ENCODE measurements at places on chromosomes 7 and 10.

GRCh38 chr7:127995881-127996215 is 35.4 kb downstream of the LRRC4 start:
- no peak overlapping the region for H3K27ac ChIP-seq
- no peaks in the 10 kb centered on the region for H3K27me3 ChIP-seq
- H3K36me3 ChIP-seq = peaks cover 4% of the 10 kb centered on the region
- no peak for DNase-seq
- no peak overlapping the region for H3K4me3 ChIP-seq
- H3K4me1 ChIP-seq = peaks cover 5% of the 10 kb centered on the region

GRCh38 chr7:127530148-127530547 is 55.2 kb downstream of the GCC1 start:
- no peak for DNase-seq
- peaks cover 14% of the 10 kb centered on the region for H3K27me3 ChIP-seq
- H3K27ac ChIP-seq = no peak overlapping the region
- H3K4me1 ChIP-seq = no peaks in the 10 kb centered on the region
- no peak overlapping the region for H3K4me3 ChIP-seq

DNA sequence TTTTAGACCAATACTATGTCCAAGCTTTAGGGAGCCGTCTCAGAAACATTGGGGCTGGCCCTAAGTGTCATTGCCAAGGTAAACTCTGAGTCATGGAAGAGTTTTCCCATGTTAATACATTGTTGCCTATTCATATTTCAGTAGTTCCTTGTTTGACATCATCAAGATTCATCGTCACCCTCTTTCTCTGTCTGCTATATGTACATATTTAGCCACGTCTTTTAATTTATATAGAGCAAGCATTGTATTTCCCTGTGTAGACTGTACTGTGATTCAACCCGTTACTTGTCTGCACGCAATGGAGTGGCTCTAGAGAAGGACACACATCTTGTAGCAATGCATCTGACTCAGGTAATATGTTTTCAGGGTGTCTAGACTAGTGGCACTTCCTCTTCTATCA is 217.9 kb upstream of the TPK1 start:
- no peaks in the 10 kb centered on the region for H3K36me3 ChIP-seq
- H3K27ac ChIP-seq = no peak overlapping the region
- no peak overlapping the region for H3K4me3 ChIP-seq

DNA sequence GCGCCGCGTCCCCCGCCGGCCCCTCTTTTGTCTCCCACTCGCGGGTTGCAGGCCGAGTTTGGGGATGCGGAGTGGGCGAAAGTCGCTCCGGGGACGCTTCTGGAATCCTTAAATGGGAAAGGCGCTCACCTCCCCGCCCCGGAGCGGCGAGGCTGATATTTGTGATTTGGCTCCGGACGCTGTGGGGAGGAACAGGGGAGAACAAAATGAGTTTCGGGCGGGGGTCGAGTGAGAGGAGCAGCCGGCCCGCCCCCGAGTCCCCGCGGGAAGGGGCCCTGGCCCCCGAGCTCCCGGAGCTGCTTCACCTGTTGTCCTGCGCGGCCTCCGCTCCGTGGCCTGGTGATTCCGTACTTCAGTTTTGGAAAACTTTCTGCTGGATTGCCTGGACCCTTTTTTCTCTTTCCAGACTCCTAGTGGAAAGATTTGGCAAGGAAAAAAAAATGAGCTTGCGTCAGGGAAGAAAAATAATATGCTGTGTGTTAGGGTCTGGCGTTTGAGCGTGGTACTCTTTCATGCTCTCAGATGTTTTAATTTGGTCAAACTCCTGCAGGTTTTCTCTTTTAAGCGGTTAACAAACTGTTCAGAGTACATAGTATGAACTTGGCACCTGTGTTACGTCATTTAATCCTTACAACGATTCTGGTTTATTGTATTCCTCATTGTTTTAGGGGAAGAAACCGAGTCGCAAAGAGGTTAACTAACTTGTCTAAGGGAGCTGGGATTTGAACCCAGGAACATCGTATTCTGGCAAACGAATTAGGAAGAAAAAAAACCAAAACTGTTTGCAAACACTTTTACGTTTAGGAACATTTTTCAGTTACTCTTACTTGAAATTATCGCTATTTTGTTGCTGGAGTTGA is 924 bp downstream of the BMPR1A start:
- H3K27me3 ChIP-seq = peaks cover 3% of the 10 kb centered on the region
- DNase-seq = peak; percentile 57
- H3K4me1 ChIP-seq = peaks cover 37% of the 10 kb centered on the region

GRCh38 chr10:88952647-88953111 is at the start of gene ACTA2:
Gene ACTA2, minus strand, starts transcription at chr10:88952773. Its CDS starts 3,843 bp downstream, at chr10:88948930.
- DNase-seq = no peak
- no peaks in the 10 kb centered on the region for H3K27me3 ChIP-seq
- H3K4me1 ChIP-seq = no peaks in the 10 kb centered on the region
- H3K27ac ChIP-seq = no peak within 1 kb of the TSS

GRCh38 chr7:77199013-77199966 is at the start of gene FGL2:
Gene FGL2, minus strand, starts transcription at chr7:77199819. Its CDS starts 26 bp downstream, at chr7:77199793.
- DNase-seq = peak; percentile 37
- peak within 1 kb of the TSS; percentile 57 for H3K4me3 ChIP-seq
- H3K27ac ChIP-seq = peak within 1 kb of the TSS; percentile 83
- no peaks in the 10 kb centered on the region for H3K36me3 ChIP-seq

- H3K27me3 ChIP-seq = no peaks in the 10 kb centered on the region
- H3K4me3 ChIP-seq = no peak overlapping the region
- H3K4me1 ChIP-seq = no peaks in the 10 kb centered on the region
- H3K27ac ChIP-seq = no peak overlapping the region
Observed at GRCh38 chr10:107492389-107492788, 327.9 kb upstream of the SORCS1 start.

DNA sequence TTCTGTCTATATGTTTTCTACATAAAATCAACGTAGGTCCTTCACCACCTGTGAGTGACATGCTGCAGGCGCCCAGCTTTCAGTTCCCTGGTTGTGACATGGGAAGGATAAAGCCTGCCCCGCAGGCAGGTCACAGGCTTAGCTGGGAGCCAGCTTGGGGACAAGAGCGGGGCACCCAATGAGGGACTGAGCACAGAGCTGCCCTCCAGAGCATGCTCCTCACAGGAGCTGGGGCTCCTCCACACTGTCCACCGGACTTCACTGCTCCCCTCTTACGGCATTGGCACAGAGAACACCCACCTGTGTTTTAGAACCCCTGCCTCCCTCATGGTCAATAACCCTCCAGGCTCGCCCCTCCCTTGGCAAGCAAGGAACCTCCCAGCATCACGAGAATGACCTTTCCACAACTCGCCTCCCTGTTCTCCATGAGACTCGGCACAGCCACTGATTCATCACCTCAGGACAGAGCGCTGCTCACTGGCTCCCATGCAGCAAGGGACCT is 187.1 kb downstream of the TNS3 start:
- H3K36me3 ChIP-seq = peaks cover 57% of the 10 kb centered on the region
- no peaks in the 10 kb centered on the region for H3K27me3 ChIP-seq
- no peak for DNase-seq
- no peak overlapping the region for H3K27ac ChIP-seq

DNA sequence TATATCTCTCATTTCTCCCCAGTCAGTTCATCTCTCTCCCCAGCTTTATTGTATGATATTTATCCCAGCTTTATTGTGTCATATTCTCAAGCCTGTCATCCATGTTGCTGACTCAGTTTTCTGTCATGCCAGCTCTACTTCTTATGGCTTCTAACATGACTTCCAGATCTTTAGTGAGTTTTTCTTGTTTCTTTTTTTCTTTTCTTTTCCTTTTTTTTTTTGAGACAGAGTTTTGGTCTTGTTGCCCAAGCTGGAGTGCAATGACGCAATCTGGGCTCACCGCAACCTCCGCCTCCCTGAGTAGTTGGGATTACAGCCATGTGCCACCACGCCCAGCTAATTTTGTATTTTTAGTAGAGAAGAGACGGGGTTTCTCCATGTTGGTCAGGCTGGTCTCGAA is 28.7 kb upstream of the CALU start:
- DNase-seq = no peak
- H3K4me3 ChIP-seq = no peak overlapping the region
- no peaks in the 10 kb centered on the region for H3K27me3 ChIP-seq
- H3K4me1 ChIP-seq = no peaks in the 10 kb centered on the region
- no peaks in the 10 kb centered on the region for H3K36me3 ChIP-seq

GRCh38 chr7:98399890-98400541 is 874 bp downstream of the BAIAP2L1 start:
- H3K4me1 ChIP-seq = peaks cover 7% of the 10 kb centered on the region
- H3K27me3 ChIP-seq = peaks cover 6% of the 10 kb centered on the region
- no peak overlapping the region for H3K4me3 ChIP-seq
- DNase-seq = peak; percentile 18
- H3K27ac ChIP-seq = no peak overlapping the region

DNA sequence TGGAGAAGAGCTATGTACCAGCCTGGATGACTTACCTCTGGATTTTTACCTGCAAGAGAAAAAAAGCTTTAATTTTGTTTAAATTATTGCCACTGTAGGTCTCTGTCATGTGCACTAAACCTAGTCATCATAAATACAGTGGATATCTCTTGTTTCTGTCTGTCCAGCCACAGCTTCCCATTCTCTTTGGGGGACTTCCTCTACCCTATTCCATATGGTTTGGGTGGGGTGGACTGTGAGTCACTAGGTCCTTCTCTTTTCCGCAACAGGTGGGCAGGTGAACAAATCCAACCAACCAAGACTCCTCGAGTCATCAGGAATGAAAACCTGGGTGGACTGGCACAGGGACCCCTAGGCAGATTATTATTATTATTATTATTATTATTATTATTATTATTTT is 87.3 kb upstream of the CYTH3 start:
- DNase-seq = no peak
- peaks cover 3% of the 10 kb centered on the region for H3K4me1 ChIP-seq
- H3K4me3 ChIP-seq = no peak overlapping the region
- no peaks in the 10 kb centered on the region for H3K27me3 ChIP-seq
- H3K27ac ChIP-seq = no peak overlapping the region

DNA sequence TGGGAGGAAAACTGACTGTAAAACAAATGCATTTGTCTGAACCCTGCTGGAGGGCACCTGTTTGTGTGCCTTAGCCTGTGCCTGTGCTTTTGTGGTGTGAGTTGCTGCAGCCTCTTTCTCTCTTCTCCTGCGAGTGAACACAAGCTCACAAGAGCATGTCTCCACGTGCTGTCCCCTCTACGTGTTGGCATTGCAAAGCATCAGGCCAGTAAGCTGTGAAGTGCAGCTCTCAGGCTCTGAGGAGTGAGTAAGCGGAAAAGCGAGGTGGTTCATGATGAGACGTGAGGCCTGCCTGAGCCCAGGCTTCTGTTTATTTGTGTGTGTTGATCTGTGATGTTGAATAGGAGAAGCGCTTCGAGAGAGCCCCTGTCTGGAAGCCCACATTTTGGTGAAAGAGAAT is 85.6 kb upstream of the PDCD4 start:
- no peak overlapping the region for H3K27ac ChIP-seq
- H3K4me3 ChIP-seq = no peak overlapping the region
- H3K4me1 ChIP-seq = no peaks in the 10 kb centered on the region
- no peak for DNase-seq

DNA sequence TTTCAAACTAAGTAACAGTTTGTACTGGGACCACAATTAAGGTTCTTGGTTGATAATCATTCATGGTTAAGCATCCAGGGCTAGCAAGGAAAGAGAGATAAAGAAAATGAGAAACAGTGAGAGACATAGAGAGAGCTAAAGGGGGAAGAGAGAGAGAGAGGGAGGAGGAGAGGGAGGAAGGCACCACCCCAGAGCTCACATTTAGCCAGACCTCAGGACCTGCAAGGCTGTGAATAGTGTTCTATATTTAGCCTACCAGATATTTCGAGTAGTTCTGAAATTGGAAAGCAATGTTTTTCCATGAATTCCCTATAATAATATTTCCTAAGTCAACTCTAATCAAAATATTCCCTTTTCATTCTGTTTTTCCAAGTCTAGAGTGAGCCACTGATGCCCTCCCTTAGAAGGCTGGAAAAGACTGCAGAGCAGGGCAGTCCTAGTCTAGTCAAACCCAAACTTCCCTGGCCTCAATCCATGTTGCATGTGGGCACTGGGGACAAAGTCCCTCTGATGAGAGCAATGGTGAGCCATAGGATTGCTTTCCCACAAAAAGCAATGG is 119.4 kb upstream of the INHBA start:
- no peaks in the 10 kb centered on the region for H3K27me3 ChIP-seq
- H3K4me3 ChIP-seq = no peak overlapping the region
- H3K27ac ChIP-seq = no peak overlapping the region
- no peaks in the 10 kb centered on the region for H3K36me3 ChIP-seq
- DNase-seq = no peak
- no peaks in the 10 kb centered on the region for H3K4me1 ChIP-seq

- no peaks in the 10 kb centered on the region for H3K27me3 ChIP-seq
- no peaks in the 10 kb centered on the region for H3K36me3 ChIP-seq
- H3K4me1 ChIP-seq = no peaks in the 10 kb centered on the region
- H3K27ac ChIP-seq = no peak overlapping the region
- H3K4me3 ChIP-seq = no peak overlapping the region
Observed at GRCh38 chr10:104546336-104546735, 94.8 kb upstream of the SORCS3 start.

- no peak for DNase-seq
- H3K4me3 ChIP-seq = no peak overlapping the region
- no peaks in the 10 kb centered on the region for H3K4me1 ChIP-seq
- H3K36me3 ChIP-seq = peaks cover 89% of the 10 kb centered on the region
- H3K27me3 ChIP-seq = no peaks in the 10 kb centered on the region
- H3K27ac ChIP-seq = no peak overlapping the region
Observed at GRCh38 chr7:2928613-2929311, 84.7 kb upstream of the GNA12 start.

- H3K4me3 ChIP-seq = no peak overlapping the region
- H3K27ac ChIP-seq = no peak overlapping the region
- no peaks in the 10 kb centered on the region for H3K27me3 ChIP-seq
- H3K36me3 ChIP-seq = no peaks in the 10 kb centered on the region
- no peaks in the 10 kb centered on the region for H3K4me1 ChIP-seq
Observed at GRCh38 chr7:33300131-33300530, 170.8 kb downstream of the BBS9 start.

DNA sequence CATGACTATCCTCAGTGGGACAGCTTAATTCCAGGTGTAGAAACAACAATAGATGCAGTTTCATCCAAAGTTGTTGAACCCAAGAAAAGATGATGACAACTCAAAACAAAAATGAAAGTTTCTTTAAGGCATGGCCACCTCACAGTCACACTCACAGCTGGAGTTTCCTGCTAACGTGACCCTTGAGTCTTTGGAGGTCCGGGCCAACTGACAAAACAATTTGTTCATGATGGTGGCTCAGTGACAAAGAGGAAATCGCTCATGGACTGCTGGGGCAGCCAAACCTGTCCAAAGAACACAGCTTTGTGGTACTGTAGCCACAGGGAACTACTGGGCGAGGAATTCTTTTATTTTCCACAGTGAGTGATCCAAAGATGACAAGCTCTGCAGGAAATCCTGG is 96.0 kb upstream of the JCAD start:
- H3K4me3 ChIP-seq = no peak overlapping the region
- H3K27me3 ChIP-seq = no peaks in the 10 kb centered on the region
- H3K4me1 ChIP-seq = no peaks in the 10 kb centered on the region

All from B cell (primary cell).